Neuronal stem cell (in vitro differentiated cells): ENCODE measurements at places on chromosomes 4 and X.
A peak's percentile ranks its signal among the peaks of the same experiment; 100 is the strongest.

DNA sequence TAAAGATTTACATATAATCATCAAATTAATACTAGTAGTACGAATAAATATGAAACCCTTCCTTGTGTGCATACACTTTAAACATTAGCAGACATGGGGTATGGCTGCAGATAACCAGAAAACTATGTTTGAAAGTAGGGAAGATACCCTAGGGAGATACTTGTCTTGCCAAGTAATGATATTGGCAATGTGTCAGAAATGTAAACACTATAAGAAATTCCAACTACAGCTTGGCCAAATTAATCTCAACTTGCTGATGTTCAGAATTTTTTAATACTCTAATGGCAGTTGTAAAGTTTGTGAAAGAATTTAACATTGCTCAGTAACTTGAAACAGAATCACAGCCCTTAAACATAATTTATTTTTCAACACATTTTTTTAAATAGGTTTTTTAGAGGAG is 27.4 kb upstream of the HPGD start:
- DNase-seq, result no peak

- no peak for DNase-seq
These were observed 8.6 kb downstream of the LANCL3 start for GRCh38 chrX:37580080-37580479.

GRCh38 chr4:107467461-107467860 is 252.6 kb downstream of the PAPSS1 start:
- no peak for DNase-seq

- no peak for DNase-seq
These were observed 71.3 kb downstream of the PAK3 start for GRCh38 chrX:111167334-111167733.

GRCh38 chr4:151688003-151688784 is 72.6 kb downstream of the GATB start:
- no peak for DNase-seq

GRCh38 chrX:36650622-36651021 is 357.5 kb upstream of the FAM47C start:
- DNase-seq, result no peak

DNA sequence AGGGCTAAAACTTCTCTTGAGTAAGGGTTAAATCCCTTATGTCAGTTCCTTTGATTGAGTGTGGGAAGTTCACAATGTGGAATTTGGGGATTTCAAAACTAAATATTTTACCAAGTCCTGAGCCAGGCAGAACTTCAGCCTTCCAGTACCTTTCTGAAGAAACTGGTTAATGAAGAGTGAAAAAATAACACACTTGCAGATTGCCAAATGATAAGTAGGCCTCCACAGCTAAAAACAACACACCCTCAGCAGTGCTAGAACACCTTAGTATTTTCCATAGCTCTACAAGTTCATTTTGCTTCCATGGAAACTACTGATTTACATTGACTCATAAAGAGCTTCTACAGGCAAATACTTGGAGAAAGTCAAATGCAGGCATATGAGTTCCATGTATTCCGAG is 326.8 kb downstream of the ZNF674 start:
- no peak for DNase-seq

- DNase-seq, result no peak
These were observed 104.9 kb upstream of the GIMD1 start for GRCh38 chr4:106473515-106473914.

DNA sequence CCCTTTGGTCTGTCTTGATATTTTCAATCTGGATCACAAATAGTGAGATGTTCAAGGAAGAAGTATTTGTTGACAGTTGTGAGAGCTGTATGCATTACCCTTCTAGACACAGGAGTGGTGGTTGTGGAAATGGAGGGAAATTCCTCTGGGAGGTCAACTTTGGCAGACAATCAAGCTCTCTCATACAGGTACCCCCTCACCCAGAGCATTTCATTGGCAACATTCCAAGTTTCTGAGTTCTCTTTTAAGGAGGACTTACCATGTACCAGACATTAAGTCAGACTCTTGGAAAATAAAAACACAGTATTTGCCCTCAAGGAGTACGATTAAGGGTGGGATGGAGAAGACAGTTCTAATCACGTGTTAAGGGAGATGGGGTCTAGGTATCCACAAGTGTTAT is 45.3 kb downstream of the KLHL15 start:
- DNase-seq, result no peak

- DNase-seq, result no peak
These were observed 954.1 kb upstream of the INTU start for GRCh38 chr4:126678618-126679017.

DNA sequence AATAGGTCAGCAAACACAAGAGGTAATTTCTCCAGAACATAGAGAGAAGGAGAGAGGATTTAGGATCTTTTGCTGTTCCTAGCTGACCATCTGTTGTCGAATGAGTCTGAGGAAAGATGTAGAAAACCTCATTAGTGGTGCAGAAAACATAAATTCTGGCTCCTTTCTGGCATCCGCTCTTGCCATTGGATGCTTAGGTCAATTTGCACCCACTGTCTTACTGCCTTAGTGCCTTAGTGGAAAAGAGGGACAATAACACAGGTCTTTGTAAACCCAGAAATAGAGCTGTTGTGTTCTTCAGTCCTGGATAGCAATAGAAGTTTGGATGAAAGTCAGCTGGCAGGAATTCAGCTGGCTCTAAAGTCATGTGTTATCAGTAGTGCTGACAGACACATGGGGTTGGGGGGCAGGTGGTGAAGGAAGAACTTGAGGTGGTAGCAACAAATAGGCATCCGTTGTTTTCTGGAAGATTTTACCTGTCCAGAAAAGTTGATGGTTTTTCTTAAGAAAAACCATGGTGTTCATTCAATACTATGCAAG is 78.2 kb downstream of the GLRA2 start:
- no peak for DNase-seq

GRCh38 chr4:189096717-189097116 is 844.0 kb upstream of the FRG1 start:
- DNase-seq, result no peak

DNA sequence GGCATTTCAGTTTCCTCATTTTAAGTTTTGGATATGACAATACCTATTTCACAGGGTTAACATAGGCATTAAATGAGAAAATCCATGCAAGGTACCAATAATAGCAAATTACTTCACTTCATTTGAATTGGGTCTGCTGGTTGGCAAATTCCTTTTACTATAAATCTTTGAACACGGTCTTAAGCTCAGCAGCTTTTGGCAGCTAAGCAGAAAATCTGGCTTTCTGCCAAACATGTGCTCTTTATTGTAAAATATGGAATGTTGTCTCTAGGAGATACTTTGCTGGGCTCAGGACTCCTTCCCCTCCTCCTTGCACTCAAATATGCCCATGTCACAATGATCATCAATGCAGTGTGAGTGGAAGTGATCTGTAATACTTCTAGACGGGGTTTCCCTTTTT is 16.8 kb upstream of the DMP1 start:
- no peak for DNase-seq

DNA sequence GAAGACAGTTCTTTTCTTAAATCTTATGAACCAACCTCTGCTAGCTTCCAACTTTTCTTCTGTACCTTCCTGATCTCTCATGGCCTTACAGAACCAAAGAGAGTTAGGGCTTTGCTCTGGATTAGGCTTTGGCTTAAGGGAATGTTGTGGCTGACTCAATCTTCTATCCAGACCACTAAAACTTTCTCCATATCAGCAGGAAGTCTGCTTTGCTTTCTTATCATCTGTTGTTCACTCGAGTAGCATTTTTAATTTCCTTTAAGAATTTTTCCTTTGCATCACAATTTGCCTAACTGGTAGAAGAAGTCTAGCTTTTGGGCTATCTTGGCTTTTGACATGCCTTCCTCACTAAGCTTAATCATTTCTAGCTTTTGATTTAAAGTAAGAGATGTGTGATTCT is 167.0 kb downstream of the TBCK start:
- no peak for DNase-seq

GRCh38 chrX:2960861-2961515 is 31.8 kb upstream of the ARSD start:
- no peak for DNase-seq

DNA sequence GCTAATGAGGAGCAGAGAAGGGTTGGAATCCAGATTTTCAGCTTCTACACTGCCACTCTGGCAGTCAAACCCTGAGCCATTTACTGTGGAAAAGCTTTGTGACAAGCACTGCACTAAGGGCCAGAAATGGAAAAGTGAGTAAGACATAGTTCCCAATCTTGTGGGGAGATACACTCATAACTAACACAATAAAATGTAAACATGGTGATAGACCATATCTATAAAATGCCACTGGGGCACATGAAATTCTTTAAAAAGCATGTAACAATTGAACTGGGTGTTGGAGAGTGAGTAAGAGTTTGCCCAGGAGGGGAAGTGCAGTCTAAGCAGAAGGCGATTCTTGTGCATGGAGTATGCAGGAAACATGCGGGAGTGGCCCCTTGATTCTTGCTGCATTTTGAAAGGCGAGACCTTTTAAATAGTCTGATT is 32.0 kb upstream of the ANXA5 start:
- DNase-seq, result no peak

- no peak for DNase-seq
These were observed 934.6 kb upstream of the PCDH10 start for GRCh38 chr4:132214519-132214918.

DNA sequence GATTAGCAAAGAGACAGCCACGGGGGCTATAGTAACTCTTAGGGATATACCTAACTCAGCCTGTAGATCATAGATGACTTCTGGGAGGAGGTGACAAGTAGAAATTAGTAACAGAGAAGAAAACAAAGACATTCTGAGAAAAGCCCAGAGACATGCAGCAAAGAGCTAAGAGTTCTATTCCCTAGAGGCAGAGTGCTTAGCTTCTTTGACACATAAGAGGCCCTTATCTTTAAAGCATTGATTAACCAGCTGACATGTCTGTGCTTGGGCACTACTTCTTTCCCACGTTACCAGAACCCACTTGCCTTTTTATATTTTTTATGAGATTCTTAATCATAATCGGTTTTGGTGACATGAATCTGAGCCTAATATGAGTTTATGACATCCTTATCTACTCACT is 179.5 kb downstream of the GABRB1 start:
- DNase-seq, result no peak

DNA sequence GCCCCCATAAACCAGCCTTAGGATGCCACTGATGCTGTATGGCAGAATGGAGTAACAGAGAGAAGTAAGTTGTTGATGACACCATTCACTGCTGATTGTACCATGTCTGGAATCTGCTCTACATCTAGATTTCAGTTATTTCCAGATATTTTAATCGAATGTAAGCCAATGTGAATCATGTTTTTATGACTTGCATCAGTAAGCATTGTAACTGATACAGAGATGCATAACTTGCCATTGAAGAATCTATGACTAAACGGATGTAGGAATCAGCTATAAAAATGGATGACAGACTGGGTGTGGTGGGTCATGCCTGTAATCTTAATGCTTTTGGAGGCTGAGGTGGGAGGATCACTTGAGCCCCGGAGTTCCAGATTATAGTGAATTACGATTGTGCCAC is 161.0 kb upstream of the GATB start:
- DNase-seq, result no peak

DNA sequence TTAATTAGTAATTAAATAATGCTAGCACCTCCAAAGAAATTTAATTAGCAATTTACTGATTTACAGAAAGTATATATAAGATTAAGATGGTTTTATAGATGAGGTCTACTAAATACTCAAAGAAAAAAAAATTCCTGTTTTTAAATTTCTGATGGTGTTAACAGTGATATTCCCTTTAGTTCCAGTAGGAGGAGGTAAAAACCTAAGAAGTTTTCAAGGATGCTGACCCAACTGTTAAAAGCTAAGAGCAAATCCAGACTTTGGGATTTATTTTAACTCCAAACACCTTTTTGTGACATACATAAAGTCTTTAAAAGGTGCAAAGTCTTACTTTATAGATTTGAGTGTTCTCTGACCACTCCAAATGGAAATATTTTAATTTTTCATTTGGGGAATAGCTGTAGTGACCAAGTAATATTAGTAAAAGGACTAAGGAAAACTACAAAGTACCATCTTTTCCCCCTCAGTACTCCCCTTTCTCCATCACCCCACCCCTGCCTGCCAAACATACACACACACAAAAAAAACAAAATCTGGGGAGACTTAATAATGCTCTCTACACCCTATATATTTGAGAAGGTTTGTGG is 34.2 kb upstream of the CSN1S1 start:
- DNase-seq, result peak; percentile 5

GRCh38 chrX:54818221-54818620 is 10.7 kb downstream of the MAGED2 start:
- no peak for DNase-seq

GRCh38 chrX:24276015-24276414 is 37.9 kb downstream of the SUPT20HL2 start:
- no peak for DNase-seq

- no peak for DNase-seq
These were observed 84.1 kb upstream of the NEIL3 start for GRCh38 chr4:177225605-177226004.

- no peak for DNase-seq
These were observed 54.8 kb downstream of the ZFX start for GRCh38 chrX:24204331-24204730.

DNA sequence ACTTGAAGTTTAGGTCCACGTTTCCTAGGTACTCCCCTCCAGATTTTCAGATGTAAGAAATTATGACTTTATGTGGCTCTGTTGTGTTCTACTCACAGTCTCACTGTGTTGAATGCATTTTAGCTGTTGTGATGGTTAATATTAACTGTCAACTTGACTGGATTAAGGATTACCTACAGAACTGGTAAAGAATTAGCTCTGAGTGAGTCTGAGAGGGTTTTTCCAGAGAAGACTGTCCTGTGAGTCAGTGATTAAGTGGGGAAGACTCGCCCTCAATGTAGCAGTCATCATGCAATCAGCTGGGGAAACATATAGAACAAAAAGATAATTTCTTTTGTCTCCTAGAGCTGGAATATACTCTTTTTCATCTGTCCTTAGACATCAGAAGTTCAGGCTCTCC is 493.4 kb downstream of the ACTRT1 start:
- DNase-seq, result no peak
